ENCODE measurements at places on chromosomes 1 and 21.

DNA sequence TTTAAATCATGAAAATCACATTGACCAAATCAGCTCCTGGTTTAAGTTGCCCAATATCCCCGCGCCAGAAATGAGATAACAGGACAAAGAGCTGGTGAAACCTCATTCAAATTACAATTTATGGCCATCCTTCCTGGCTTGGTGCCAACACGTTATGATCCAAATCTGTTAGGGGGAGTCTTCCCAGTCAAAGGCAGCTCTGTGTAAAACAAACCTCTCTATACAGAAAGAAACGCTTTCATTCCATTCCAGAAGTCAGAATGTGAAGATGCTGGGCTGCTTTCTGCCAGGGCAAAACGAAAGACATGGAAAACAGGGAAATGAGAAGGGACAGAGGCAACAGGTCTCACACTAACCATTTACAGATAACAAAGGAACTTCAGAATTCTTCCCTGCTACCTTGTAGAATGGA is 53.5 kb upstream of the TIAM1 start:
- peak; percentile 48 for DNase-seq

DNA sequence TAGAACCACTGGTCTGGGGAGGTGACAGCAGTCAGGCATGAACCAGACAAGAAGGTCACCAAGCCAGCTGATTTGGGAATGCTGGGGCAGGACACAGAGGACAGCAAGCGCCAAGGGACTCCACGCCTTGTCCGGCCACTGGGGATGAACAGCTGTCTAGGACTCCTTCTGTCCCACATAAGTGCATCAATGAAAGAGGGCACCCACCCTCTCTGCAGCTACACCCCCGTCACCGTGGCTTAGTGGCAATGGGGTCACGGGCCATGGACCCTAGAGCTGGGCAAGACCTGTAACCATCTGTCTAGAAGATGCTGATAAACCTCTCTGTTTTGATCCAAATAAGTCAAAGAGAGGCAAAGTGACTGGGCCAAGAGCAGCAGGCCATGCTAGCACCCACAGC is 16.8 kb downstream of the UBE2G2 start:
- no peak for DNase-seq

DNA sequence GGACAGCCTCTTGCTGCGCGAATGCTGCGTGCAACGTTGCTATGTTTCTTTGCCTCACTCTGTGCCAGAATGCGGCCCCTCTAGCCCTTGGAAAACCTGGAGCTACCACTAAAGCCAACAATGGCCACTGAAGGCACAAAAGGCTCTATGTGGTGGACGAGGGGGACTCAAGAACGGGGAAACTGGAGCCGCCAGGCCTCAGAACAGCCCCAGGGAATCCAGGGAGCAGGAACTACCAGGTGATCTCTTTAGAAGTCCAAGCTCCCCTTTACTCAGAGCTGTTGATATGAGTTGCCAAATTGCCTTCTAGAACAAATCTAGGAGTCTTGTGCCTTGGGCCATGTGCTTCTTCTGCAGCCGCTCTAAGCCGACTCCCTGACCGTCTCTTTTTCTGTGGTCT is 113.8 kb upstream of the ERRFI1 start:
- DNase-seq: no peak

GRCh38 chr1:186206048-186206570 is 168.9 kb downstream of the TPR start:
- DNase-seq: no peak

- DNase-seq: no peak
Measured at GRCh38 chr1:232985882-232986526, 35.6 kb downstream of the NTPCR start.

GRCh38 chr1:167955915-167956314 is 19.0 kb upstream of the MPC2 start:
- DNase-seq: no peak

GRCh38 chr1:169259816-169260215 is 107.8 kb downstream of the NME7 start:
- no peak for DNase-seq

GRCh38 chr1:19309123-19309813 is 2.7 kb downstream of the AKR7A2 start:
- no peak for DNase-seq

DNA sequence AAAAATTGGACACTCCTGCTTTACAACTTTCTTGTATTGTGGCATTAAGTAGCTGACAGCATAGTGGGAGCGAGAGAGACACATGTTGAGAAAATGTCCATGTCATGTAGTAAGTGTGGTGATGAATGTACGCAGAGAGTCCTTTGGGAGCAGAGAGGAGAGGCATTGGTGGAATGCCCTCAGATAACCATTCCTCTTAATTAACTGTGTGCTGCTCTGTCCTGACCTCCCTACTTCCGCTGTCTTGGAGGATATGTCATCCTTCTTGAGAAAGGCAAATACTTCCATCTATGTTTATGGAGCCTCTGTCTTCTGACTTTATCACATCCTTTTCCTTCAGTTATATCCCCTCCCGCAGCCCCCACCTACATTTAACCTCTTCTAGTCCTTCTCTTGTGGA is 38.4 kb downstream of the F3 start:
- peak; percentile 19 for DNase-seq

- no peak for DNase-seq
Measured at GRCh38 chr21:14099570-14099969, 111.2 kb downstream of the LIPI start.

DNA sequence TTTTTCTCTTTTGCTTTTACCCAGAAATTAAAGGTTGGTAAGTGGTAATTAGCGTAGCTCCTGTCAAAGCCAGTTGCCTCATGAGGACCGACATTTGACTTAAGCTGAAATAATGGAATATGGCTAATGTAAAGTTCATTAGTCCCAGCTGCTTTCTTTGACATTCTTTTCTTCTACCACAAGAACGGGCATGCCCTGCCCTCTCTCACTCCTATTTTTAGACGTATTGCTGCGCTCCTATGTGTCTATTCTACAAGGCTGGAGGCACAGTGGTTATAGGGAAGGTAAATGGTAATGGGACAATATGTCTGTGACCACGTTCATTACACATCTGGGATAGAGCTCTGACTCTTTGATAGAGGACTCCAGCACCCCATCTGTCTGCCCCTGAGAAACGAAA is 6.8 kb downstream of the CORT start:
- peak; percentile 61 for DNase-seq

- DNase-seq: no peak
Measured at GRCh38 chr1:97636941-97637340, 283.9 kb downstream of the DPYD start.

GRCh38 chr1:150981805-150982712 is at the start of gene ANXA9:
TSS of gene ANXA9 (plus strand) at chr1:150982292. CDS start at chr1:150983106, 814 bp downstream.
- DNase-seq: no peak

GRCh38 chr1:106680776-106681344 is 375.6 kb upstream of the PRMT6 start:
- DNase-seq: no peak

- DNase-seq: no peak
Measured at GRCh38 chr1:185920602-185921001, 186.4 kb downstream of the HMCN1 start.

DNA sequence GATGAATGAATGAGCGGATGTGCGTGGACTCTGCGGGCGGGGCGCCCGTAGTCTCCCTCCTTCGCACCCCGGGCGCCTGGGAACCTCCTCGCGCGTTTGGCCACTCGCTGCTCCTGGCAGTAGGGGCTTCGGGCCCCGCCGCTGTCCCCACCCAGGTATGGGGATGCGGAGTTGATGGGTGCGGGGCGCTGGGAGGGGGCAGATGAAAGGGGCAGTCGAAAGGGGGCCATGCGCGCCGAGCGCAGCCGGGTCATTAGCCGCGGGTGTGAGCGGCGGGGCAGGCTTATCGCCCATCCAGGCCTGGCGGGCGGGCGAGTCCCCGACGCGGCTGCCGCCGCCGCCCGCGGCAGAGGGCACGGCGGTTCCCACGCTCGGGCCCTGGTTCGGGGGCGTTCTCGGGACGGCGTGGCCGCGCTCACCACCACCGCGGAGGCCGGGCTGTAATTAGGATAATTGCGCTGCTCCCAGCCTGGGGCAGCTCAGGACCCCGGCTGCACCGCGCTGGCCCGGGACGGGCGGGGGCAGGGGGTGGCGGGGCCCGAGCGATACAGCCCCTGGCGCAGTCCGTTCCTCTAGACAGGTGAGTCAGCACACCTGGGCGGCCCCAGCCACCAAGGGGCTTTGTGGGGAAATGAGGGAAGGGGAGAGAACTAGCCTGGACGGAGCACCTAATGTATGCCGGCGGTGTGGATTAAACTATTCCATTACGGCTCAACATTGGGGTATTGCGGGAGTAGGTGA is 22.1 kb upstream of the CITED4 start:
- peak; percentile 34 for DNase-seq

- DNase-seq: no peak
Measured at GRCh38 chr1:229043115-229043514, 227.8 kb upstream of the RAB4A start.

DNA sequence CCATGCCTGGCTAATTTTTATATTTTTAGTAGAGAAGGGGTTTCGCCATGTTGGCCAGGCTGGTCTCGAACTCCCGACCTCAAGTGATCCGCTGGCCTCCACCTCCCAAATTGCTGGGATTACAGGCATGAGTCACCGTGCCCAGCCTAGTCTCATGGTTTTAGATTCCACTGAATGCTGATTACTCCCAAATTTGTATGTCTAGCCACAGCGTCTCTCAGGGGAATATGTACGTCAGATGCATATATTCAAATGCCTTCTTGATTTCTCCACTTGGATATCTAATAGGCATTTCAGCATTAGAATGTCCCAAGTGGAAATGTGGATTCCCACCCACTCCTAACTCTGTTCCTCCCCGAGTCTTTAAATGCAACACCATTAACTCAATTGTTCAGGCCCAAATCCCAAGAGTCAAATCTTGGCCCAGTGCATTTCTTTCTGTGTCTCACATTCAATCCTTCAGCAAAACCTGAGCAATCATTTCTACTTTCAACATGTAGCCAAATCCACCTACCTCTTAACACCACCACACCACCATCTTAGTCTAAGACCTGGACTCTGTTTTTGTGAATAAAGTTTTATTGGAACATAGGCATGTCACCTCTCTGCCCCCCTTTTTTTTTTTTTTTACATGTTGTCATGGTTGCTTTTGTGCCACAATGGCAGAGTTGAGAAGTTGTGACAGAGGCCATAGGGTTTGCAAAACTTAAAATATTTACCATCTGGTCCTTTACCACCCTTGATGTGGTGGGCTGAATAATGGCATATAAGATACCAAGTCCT is 9.8 kb upstream of the CAMTA1 start:
- no peak for DNase-seq

DNA sequence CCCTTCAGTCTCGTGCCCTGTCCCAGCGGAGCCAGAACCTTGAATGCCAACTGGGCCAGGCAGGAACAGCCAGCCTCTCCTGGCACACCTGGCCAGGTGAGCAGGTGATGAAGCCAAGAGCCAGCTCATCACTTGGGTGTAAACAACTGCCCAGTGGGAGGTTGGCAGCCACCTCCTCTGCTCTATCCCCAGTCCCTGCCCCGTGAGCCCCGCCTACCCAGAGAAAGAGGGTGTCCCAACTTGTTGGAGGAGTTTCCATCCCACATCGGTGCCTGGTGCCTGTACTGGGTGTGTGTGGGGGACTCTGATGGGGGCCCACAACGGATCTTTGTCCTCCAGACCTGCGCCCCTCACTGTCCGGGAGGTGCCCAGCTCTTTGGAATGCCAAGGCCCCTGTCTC is 17.8 kb upstream of the FAM131C start:
- DNase-seq: no peak

DNA sequence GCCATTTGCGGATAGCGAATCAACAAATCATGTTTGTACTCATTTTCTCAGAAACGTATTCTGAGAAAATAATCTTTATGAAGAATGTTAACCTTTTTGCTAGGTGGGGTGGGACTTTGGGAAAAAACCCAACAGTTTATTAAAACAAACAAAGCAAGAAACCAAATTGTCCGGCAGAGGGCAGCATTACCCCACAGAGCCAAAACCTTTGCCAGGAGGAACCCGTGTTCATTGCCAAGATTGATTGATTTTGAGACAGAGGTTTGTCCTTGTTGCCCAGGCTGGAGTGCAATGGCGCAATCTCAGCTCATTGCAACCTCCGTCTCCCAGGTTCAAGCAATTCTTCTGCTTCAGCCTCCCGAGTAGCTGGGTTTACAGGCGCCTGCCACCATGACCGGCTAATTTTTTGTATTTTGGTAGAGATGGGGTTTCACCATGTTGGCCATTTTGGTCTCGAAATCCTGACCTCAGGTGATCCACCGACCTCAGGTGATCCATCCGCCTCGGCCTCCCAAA is 70.8 kb upstream of the RHOU start:
- DNase-seq: peak; percentile 95

DNA sequence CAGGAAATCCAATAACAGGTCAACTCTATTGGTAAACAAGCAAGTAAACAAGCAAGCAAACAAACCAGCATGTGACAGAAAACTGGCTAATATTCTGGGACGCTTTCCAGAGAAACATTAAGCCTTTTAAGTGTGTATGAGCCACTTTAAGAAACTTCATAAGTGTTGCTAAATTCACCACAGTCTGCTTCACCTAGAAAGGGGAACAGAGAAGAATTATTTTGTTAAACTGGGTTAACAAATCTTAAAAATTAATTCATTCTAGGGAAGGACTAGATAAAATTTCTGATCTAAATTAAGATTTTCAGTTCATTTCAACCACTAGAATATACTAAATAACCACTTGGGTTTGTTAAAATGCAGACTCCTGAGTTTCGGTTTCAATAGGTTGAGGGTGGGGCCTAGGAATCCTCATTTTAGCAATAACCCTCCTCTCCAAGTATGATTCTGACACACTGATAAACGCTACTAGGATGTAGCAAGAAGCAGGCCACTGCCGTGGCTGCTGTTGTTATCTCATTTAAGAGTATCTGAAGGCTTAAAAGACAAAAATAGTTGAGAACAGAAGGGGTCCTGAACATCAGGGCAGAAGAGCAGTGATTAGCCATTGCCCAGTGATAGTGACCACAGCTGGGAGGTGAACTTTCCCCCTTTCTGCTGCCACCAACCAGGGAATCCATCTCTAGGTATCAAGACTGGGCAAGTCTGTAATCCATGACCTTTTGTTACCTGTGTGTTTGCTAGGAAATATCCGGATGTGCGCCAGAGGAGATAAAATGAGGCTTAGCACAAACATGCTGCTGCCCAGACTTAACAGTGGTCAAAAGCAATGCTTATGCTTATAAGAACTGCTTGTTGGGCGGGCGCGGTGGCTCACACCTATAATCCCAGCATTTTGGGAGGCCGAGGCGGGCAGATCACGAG is 11.2 kb downstream of the CREG1 start:
- DNase-seq: no peak

DNA sequence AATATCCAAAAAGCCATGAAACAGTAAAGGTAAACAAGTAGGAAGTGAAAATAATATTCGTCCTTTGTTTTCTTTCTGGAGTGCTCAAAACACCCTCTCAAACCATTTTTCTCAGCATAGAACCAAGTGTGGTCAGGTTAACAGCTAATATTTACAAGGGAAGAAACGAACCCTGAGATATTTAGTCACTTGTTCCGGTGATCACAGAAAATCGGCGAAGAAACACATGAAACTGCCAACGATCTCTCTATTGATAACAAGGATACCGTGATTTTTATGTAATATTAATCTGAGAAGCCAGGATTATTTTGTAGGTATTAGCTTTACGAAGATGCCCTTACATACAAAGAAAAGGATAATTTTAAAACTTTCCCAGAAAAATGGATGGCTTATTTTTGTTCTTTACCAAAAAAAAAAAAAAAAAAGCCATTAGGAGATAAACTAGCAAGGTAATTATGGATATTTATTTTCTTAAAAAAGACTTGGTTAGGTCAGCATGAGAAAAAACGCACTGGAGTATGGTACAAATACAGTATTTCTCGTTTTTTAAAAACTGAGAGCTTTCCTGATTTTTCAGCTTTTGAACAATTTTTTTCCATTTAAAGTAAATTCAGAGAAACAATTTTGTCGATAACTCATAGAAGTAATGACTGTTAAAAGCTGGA is 107.3 kb upstream of the HNRNPU start:
- peak; percentile 25 for DNase-seq

- no peak for DNase-seq
Measured at GRCh38 chr1:3419415-3420204, 34.9 kb upstream of the ARHGEF16 start.
